ENCODE measurements at places on chromosomes 6 and 20.

- DNase-seq: no peak
Observed at GRCh38 chr6:7048894-7049293, 58.9 kb upstream of the RREB1 start.

DNA sequence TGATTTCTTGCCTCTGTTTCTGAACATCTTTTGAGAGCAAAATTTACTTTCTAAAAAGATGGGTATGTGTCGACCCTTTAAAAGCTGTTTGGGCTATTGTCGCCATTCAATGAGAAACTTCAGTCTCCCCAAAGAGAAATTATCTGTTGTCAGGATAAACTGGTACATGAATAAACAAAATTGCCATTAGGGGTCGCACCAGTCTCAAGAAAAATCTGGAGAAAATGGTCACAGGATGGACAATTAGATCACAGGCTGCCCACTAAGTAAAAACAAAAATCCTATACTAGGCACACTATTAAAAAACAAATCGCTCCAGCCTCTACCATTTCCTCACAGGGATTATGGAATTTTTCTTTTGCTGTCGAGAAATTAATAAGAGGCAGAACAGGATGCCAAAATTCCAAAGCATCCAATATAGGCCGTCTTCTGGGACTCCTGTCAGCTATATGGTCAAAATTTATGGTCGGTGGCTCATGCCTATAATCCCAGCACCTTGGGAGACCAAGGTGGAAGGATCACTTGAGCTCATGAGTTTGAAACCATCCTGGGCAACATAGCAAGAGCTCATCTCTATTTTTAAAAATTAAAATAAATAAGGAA is 5.5 kb upstream of the HLA-E start:
- peak; percentile 60 for DNase-seq

DNA sequence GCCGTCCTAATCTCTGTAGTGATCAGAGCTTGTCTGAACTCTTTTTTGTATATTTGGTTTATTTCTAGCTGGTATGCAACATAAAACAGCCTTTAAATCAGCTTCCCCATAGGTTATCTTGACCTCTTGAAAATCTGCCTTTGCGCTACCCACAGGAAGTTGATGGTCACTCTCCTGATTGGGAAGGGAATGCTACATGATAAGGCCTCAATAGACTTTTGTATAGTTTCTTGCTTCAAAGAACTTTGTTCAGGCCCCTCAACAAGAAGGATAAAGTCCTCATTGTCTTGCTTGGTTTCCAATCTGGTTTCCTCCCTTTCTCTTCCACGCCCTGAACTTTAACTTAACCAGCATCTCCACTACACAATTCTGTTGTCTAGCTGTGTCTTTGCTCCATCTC is 95.4 kb upstream of the TENT5A start:
- DNase-seq: no peak

DNA sequence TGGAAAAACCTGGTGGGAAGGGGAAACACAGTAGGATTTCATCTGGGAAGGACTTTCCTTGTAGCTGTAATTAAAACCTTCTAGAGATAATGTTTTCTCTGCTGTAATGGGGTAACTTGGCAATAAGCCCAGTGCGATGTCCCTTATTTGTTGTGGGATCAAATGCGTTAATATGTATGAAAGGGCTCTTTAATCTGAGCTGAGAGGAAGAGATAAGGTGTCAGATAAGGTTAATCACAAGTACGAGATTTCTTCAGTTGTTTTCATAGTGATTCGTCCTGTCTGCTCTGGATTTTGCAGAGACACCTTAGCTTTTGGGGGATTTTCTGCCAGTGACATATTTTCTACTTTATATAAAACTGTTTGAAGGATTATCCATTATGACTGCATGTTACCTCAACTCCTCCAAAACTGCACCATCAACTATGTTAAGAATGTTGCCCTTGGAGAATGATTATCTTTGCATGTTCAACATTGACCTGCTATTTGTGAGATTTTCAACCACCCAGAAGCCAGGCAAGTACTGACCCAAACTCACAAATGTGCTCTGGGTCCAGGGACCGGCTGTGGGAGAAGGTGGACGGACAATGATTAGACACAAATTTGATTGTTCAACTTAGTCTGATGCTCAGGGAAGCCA is 21.2 kb upstream of the ELOVL5 start:
- DNase-seq: no peak

Measured in fibroblast of skin of right quadriceps (primary cell).